ENCODE measurements at places on chromosomes 12 and 14. TPM values are rescaled to one million over a fixed set of nuclear protein-coding genes. Genes with fewer than 3 reads are reported as not detected.

GRCh38 chr12:115388139-115388538 is 704.2 kb upstream of the TBX3 start:
- no peak for DNase-seq

- no peak for DNase-seq
These were observed 24.7 kb downstream of the DUSP6 start for GRCh38 chr12:89327486-89328094.

DNA sequence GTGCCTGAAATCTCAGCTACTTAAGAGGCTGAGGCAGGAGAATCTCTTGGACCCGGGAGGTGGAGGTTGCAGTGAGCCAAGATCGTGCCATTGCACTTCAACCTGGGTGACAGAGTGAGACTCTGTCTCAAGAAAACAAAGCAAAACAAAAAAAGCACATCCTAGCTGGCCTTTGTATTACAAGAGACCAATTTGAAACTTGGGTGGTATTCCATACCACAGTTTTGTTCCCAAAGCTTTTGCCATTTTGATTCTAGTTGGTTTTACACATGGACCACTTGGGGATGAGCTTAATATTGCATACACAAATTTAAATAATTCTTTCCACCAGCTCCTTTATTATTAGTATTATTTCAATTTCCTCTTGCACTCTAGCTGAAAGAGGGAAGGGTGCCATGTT is 276.9 kb upstream of the SLC16A7 start:
- no peak for DNase-seq

DNA sequence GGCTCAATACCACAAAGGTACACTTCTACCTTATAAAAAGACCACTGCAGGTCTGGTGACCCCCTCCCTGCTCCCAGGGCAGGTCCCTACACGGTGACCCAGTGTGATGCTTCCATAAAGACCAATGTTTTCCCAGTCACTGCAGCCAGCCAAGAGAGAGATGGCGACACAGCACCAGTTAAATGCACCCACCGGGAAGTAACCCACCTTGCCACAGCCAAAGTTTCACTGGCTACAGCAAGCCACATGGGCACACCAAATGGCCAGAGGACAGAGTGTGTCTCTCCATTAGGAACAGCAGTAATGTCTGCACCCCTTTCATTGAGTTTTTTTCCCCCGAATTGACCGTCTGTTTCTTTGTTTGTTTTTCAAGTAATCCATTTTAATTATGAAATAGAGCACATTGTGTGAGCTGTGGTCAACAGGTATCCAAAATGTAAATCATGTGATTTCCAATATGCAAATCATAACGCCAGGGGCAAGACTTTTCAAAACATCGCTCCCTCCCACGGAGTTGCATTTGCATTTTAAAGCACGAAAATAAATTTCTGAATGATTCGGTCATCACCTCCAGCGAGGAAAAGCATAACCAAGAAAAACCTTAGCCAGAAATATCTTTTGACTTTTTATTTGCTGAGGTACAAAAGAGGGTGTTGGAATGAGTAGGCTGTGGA is 48.9 kb upstream of the EML1 start:
- DNase-seq, result no peak

DNA sequence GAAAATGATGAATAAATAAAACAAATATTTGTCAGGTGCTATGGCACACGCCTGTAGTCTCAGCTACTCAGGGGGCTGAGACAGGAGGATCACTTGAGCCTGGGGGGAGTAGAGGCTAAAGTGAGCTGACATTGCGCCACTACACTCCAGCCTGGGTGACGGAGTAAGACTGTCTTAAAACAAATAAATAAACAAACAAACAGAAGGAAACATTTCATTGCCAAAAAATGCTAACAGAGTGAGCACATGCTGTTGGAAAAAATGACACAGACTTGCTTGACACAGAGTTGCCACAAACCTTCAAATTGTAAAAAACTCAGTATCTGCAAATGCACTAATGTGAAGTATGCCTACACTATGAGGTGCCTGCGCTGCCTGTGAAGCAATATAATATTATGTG is 50.8 kb upstream of the AP4S1 start:
- DNase-seq, result no peak

DNA sequence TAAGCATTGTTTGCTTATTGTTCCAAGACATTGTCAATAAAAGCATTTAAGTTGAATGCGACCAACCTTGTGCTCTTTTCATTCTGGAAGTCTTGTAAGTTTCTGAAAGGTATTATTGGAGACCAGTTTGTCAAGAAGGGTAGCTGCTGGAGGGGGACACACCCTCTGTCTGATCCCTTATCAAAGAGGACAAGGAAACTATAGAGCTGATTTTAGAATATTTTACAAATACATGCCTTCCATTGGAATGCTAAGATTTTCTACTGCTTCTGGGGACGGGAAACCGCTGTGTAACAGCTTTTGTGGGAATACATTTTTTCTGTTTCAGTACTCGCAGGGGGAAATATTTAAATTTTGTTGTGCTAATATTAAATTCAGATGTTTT is 3.5 kb downstream of the FOS start:
- no peak for DNase-seq

- DNase-seq, result no peak
These were observed 193.1 kb upstream of the GSC start for GRCh38 chr14:94963051-94963450.

- no peak for DNase-seq
These were observed 8.8 kb upstream of the IFI27L2 start for GRCh38 chr14:94138251-94138650.

DNA sequence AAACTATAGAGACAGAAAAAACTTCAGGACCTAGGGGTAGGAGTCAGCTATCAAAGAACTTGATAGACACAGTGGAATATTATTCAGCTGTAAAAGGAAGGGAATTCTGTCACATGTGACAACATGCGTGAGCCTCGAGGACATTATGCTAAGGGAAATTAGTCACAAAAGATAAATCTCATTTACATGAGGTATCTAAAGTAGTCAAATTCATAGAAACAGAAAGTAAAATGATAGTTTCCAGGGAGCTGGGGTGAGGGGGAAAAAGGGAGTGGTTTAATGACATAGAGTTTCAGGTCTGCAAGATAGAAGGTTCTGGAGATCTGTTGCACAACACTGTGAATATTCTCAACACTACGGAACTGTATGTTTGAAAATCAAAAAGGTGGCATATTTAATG is 50.0 kb upstream of the PRIMA1 start:
- no peak for DNase-seq

- DNase-seq, result no peak
These were observed 193.5 kb upstream of the BCL2L14 start for GRCh38 chr12:11877102-11877826.

GRCh38 chr14:99950181-99950580 is 115.0 kb upstream of the EVL start:
- DNase-seq, result no peak

- DNase-seq, result no peak
These were observed 32.6 kb downstream of the COCH start for GRCh38 chr14:30906752-30907658.

DNA sequence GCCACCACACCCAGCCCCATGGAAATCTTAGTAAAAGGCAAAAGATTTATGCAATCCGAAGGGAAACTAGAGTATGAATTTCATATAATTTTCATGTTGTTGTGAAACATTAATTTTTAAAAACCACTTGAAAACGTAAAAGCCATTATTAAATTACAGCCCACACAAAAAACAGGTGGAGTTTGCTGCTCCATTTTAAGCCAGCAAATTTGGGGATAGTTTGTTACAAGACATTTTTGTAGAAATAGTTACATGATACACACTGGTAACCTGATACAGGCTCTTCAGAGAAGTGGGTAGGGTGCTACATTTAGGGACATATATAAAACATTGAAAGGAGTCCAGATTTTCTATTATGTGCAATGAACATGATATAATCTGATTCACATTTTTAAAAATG is 17.6 kb downstream of the GNPTAB start:
- DNase-seq, result no peak

DNA sequence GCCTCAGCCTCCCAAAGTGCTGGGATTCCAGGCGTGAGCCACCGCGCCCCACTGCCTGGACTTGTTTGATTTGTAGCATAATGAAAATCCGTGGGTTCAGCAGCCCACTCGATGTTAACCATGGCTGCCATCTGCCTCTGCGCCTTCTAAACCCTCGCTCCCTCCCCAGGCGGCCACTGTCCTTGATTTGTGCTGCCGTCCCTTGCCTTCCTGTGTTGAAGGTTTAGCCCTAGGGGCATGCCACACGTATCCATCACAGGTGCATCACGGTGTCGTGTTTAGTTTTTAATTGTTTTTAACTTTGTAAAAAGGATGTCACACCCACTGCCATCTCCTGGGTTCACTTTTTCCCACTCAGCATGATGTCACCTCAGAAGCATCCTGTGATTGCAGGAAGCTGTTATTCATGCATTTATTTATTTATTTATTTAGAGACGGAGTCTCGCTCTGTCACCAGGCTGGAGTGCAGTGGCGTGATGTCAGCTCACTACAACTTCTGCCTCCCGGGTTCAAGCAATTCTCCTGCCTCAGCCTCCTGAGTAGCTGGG is 24.5 kb upstream of the ULK1 start:
- DNase-seq, result no peak

DNA sequence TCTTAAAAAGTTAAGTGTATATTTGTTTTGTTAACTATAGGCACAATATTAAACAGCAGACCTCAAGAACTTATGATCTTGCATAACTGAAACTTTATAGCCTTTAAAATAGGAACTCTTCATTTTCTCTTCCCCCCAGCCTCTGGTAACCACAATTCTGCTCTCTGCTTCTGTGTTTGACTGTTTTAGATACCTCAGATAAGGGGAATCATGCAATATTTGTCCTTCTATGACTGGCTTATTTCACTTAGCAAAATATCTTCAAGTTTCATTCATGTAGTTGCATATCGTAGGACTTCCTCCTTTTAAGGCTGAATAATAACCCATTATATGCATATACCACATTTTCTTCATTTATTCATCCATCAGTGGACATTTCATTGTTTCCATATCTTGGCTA is 131.3 kb downstream of the PTPRO start:
- DNase-seq, result no peak

Gene TSPAN8
- total RNA-seq, result not detected

Gene CLEC1A
- 0.36 TPM for total RNA-seq

Gene P2RX7
- total RNA-seq, result 100 TPM

Gene RPGRIP1
- not detected for total RNA-seq

Gene LHX5
- total RNA-seq, result not detected

Gene POTEM
- not detected for total RNA-seq

Gene SOAT2
- not detected for total RNA-seq

Gene APOF
- total RNA-seq, result not detected
